ENCODE measurements at places on chromosomes 7 and 10. TPM values are rescaled to one million over a fixed set of nuclear protein-coding genes. Genes with fewer than 3 reads are reported as not detected.

DNA sequence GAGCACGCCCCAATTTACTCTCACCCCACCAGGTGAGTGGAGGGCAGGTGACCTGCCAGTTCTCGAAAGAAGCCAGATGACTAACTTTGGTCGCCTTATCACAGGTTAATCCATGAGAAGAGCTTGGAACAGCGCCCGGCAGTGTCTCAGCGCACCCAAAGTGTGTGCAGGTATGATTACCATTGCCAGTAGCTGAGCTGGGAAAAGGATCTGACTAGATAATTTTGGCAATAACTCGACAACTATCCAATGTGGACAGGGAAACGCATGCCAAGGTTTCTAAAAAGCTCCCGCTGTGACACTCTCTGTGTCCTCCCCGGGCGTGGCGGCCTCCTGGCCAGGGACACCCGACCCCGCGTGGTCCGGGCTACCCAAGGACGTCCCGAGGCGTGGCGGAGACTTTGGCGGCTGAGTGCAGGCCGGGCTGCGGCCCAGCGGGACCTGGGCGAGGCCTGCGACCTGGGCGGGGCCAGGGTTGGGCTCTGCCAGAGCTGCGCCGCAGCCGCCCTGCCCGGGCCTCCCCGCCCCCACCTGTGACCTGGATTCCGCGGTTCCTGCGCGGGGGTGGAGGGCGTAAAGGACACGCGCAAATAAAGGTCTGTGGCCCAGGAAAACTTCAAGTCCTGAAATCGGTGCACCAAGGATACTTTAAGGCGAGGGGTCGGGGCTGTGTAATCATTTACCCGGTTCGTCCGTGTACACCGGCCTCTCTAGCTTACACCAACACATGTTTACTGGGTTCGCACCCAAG, 13.7 kb upstream of the WAPL start:
- H3K27ac ChIP-seq: no peak overlapping the region
- no peaks in the 10 kb centered on the region for H3K27me3 ChIP-seq
- peaks cover 4% of the 10 kb centered on the region for H3K4me1 ChIP-seq
- no peaks in the 10 kb centered on the region for H3K36me3 ChIP-seq

FAM3C gene
- total RNA-seq: 49.1 TPM

- H3K4me3 ChIP-seq: no peak overlapping the region
- H3K36me3 ChIP-seq: no peaks in the 10 kb centered on the region
- DNase-seq: no peak
- H3K27me3 ChIP-seq: peaks cover 1% of the 10 kb centered on the region
- H3K4me1 ChIP-seq: no peaks in the 10 kb centered on the region
- H3K27ac ChIP-seq: no peak overlapping the region
Observed at GRCh38 chr10:77192402-77192801, 445.2 kb downstream of the KCNMA1 start.

FAM221A gene
- total RNA-seq: 10.3 TPM

GRCh38 chr10:132436861-132437410, 39.9 kb downstream of the PWWP2B start:
- H3K27me3 ChIP-seq: no peaks in the 10 kb centered on the region
- H3K27ac ChIP-seq: no peak overlapping the region
- no peak overlapping the region for H3K4me3 ChIP-seq
- H3K4me1 ChIP-seq: peaks cover 10% of the 10 kb centered on the region
- no peak for DNase-seq

GRCh38 chr7:47047384-47047783, 534.5 kb downstream of the TNS3 start:
- peaks cover 38% of the 10 kb centered on the region for H3K4me1 ChIP-seq
- H3K27ac ChIP-seq: peak overlapping the region; percentile 78
- no peak for DNase-seq
- no peak overlapping the region for H3K4me3 ChIP-seq

DNA sequence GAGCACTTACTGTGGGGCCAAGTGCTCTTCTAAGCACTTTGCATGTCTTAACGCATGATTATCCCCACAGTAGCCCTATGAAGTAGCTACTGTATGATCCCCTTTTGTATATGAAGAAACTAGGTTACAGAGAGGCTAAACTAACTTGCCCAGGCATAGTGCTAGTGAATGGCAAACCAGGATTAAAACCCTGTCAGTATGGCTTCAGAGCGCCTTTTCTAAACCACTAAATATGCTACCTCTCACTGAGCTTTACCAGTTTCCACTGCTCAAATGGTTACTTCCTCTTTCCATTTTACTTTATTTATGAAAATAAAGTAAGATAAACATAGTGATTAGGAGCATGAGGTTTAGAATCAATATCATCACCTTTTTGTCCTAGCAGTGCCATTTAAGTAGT, 73.6 kb downstream of the PODXL start:
- no peak overlapping the region for H3K27ac ChIP-seq
- no peaks in the 10 kb centered on the region for H3K27me3 ChIP-seq
- no peak overlapping the region for H3K4me3 ChIP-seq
- H3K36me3 ChIP-seq: peaks cover 3% of the 10 kb centered on the region
- no peak for DNase-seq
